ENCODE measurements at places on chromosomes 1 and 21. TPM values are rescaled to one million over a fixed set of nuclear protein-coding genes. Genes with fewer than 3 reads are reported as not detected.

DNA sequence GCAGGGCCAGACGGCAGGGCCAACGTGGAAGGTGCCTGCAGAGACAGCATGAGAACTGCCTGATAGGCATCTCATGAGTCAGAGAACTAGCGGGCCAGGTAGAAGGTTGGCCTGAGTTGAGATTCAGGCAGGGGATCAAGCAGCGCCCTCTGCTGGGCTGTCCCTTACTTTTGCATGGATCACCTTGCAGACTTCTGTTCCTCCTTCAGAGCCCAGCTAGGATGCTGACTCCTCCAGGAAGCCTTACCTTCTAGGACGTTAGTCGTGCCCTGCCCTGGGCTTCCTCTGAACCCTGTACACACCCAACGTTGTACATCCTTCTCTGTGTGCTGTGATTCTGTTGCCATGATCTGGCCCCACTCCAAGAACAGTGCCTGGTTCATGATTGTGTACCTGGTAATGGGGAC is 231.3 kb upstream of the VAMP3 start:
- peak; percentile 63 for DNase-seq

- DNase-seq, result peak; percentile 56
Measured at GRCh38 chr1:206507284-206508129, at the start of gene RASSF5. RASSF5 (plus strand) TSS chr1:206507531; CDS start chr1:206507603, 72 bp downstream.

- DNase-seq, result no peak
Measured at GRCh38 chr1:1171161-1171545, 2.5 kb upstream of the TTLL10 start.

GRCh38 chr1:59098655-59099054 is 198.2 kb upstream of the FGGY start:
- DNase-seq, result no peak

- no peak for DNase-seq
Measured at GRCh38 chr1:89640440-89640839, 7.5 kb downstream of the LRRC8C start.

DNA sequence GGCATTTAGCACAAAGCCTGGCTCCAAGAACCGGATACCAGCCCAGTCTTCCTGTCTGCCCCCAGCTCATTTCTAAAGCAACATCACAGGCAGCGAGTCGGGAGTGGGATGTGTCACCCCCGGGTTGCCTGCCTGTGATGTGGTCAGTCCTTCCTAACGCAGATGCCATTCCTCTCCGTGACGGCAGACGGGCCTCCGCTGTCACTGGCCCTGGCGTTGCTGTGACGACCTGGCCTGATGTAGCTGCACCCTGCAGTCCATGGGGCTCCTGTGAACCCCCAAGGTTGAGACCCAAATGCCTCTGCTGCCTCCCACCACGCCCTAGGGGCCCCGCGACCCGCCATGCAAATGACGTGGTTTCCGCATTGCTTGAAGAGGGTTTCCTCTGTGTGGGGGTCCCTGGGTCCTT is 12.3 kb downstream of the TNFRSF1B start:
- DNase-seq, result no peak

DNA sequence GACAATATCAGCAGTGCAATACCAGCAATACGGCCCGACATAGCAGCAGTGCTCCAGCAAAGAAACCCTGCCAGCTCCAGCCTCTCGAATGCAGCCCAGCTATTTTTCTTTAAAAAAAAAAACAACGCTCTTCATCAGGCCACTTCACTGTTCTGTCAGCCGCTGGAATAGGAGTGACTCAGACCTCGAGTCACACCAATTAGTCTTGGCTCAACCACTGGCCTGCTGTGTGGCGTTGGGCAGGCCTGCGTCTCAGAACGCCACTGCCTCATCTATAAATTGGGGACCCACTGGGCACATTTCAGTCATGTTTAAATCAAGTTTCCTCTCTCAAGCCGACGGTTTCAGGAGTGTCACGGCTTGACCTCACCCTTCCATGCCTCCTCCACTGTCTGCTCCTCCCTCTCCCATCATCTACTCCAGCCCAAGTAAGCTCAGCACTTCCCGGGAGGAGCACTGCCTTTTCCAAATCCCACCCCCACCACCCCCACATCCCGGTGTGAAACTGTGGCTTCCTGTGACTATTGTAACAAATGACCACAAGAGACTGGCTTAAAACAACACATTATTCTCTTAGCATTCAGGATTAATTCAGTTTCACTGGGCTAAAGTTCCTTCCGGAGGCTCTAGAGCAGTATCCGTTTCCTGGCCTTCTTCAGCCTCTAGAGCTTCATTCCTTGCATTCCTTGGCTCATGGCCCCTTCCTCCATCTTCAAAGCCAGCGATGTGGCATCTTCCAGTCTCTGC is 71.9 kb upstream of the EFHD2 start:
- no peak for DNase-seq

The SPAG17 gene
- not detected for total RNA-seq

The IL20 gene
- total RNA-seq, result not detected

The ARTN gene
- not detected for total RNA-seq

Data from glutamatergic neuron (in vitro differentiated cells).